ENCODE measurements at places on chromosomes 11 and 22. TPM values are rescaled to one million over a fixed set of nuclear protein-coding genes. Genes with fewer than 3 reads are reported as not detected.

DNA sequence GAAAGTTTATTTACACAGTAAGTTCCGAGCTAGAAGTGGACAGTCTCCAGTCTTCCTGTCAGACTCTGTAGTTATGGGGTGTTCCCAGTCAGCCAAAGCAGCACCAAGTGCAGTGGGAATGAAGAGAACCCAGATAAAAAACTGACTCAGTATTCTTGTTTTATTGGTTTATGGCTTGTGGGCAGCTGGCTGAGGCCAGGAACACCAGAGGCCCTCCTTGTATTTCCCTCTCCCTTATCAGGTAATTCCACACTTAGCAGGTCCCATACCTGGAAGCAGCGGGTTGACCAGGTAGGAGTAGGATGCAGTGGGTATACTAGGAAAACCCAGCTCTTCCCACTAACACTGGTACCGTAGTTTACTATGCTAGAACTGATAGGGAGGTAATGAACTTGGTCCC is 3.5 kb upstream of the BACE1-AS start:
- no peak overlapping the region for H3K27ac ChIP-seq
- H3K27me3 ChIP-seq, result no peaks in the 10 kb centered on the region
- no peak for DNase-seq

GRCh38 chr11:11981840-11982239 is 26.6 kb downstream of the DKK3 start:
- DNase-seq, result no peak
- H3K27ac ChIP-seq, result peak overlapping the region; percentile 52
- no peaks in the 10 kb centered on the region for H3K27me3 ChIP-seq
- H3K36me3 ChIP-seq, result no peaks in the 10 kb centered on the region

GRCh38 chr11:120178561-120179056 is 32.2 kb upstream of the OAF start:
- peaks cover 53% of the 10 kb centered on the region for H3K4me1 ChIP-seq
- no peaks in the 10 kb centered on the region for H3K27me3 ChIP-seq
- no peak for DNase-seq
- no peak overlapping the region for H3K4me3 ChIP-seq

DNA sequence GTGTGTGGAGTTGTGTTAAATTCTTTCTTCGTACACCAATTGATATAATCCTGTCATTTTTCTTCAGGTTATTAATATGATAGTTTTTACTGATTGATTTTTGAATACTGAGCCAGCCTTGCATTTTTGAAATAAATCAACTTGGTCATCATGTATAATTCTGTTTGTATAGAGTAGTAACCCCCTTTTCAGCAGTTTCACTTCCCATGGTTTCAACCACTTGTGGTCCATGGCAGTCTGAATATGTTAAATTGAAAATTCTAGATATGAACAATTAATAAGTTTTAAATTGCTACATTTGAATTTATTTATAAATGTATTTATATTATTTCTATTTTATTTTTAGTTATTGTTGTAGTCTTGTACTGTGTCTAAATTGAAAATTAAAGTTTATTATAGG is 32.6 kb downstream of the MS4A6A start:
- no peak overlapping the region for H3K27ac ChIP-seq
- no peaks in the 10 kb centered on the region for H3K27me3 ChIP-seq
- DNase-seq, result no peak
- H3K4me3 ChIP-seq, result no peak overlapping the region
- H3K4me1 ChIP-seq, result no peaks in the 10 kb centered on the region

DNA sequence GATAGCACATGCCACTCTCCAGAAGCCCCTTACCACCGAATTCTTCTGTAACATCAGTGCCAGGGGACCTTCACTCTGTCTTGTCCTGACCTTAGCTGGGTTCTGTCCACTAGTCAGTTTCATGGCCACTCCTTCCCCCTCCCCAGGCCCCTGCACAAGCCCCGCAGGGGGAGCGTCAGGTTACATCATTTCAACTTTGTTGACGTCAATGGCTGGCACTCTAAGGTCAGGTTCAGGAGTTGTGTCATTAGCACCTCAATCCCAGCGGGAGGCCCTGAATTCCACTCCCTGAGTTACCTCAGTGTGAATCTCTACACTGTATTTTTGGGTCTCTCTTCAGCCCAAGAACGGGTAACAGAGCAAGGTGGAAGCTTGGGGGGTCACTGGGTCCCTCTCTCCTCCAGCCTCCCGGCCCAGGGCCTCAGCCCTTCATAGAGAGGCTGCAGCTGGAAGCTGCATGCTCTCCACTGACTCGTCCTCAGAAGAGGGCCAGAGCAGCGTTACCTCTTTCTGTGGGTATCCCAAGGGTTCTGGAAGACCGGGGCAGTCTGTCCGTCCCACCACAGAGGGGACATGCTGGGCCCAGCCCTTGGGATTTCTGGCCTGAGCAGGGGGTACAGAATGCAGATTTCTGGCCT is 10.3 kb downstream of the USH1C start:
- DNase-seq, result no peak
- no peaks in the 10 kb centered on the region for H3K36me3 ChIP-seq
- H3K27me3 ChIP-seq, result no peaks in the 10 kb centered on the region
- H3K4me3 ChIP-seq, result no peak overlapping the region
- no peaks in the 10 kb centered on the region for H3K4me1 ChIP-seq

GRCh38 chr22:39315389-39315788 is 4.0 kb downstream of the RPL3 start:
- peak overlapping the region; percentile 98 for H3K27ac ChIP-seq
- no peaks in the 10 kb centered on the region for H3K27me3 ChIP-seq
- no peak for DNase-seq
- H3K4me3 ChIP-seq, result no peak overlapping the region
- peaks cover 63% of the 10 kb centered on the region for H3K4me1 ChIP-seq
- no peaks in the 10 kb centered on the region for H3K36me3 ChIP-seq

- H3K4me3 ChIP-seq, result peak overlapping the region; percentile 60
- peak overlapping the region; percentile 80 for H3K27ac ChIP-seq
- peaks cover 53% of the 10 kb centered on the region for H3K4me1 ChIP-seq
- peak; percentile 84 for DNase-seq
- H3K36me3 ChIP-seq, result no peaks in the 10 kb centered on the region
Measured at GRCh38 chr11:117875382-117876058, 938 bp downstream of the FXYD6 start.

DNA sequence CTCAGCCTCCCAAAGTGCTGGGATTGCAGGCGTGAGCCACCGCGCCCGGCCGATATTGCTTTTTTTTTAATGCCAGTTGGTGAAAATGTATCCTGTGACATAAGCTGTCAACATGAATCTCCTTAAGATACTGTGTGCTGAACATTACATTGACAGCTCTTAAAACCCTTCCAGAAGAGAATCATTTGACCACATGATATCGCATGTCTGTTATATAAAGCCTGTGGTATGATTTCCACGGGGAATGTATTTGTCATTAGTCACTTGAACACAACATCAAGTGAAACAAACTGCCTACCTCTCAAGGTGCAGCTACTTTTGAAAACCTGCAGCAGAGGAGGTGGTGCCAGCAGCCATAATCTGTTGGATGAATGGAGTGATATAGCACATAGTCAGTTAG is 67.0 kb downstream of the BCL2L13 start:
- peaks cover 9% of the 10 kb centered on the region for H3K4me1 ChIP-seq
- peak overlapping the region; percentile 37 for H3K27ac ChIP-seq
- no peak overlapping the region for H3K4me3 ChIP-seq
- H3K27me3 ChIP-seq, result no peaks in the 10 kb centered on the region

GRCh38 chr11:4863876-4864275 is 14.9 kb upstream of the OR51S1 start:
- H3K27me3 ChIP-seq, result no peaks in the 10 kb centered on the region
- DNase-seq, result no peak
- H3K4me1 ChIP-seq, result no peaks in the 10 kb centered on the region
- H3K4me3 ChIP-seq, result no peak overlapping the region

GRCh38 chr11:73239571-73240189 is 21.6 kb downstream of the P2RY2 start:
- no peak overlapping the region for H3K27ac ChIP-seq
- no peak for DNase-seq
- no peak overlapping the region for H3K4me3 ChIP-seq
- H3K4me1 ChIP-seq, result peaks cover 27% of the 10 kb centered on the region
- no peaks in the 10 kb centered on the region for H3K27me3 ChIP-seq

DNA sequence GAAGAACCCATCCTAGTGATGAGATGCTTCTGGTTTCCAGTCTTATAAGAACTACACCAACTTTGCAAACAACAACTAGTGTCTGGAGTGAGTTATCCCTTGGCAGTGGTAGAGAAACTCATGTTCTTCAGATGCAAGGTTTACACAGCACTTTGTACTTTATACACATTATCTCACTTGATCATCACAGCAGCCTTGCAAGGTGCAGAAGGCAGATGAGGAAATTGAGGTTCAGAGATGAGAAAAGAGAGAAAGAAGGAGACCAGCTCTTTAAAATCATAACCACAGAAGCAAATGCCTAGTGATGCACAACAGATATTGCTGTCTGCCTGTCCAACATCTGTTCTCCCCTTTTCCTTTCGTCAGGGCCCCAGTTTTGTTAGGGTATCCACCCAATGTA is 16.7 kb upstream of the CD44 start:
- no peak overlapping the region for H3K27ac ChIP-seq
- H3K4me3 ChIP-seq, result no peak overlapping the region
- no peaks in the 10 kb centered on the region for H3K36me3 ChIP-seq

- no peaks in the 10 kb centered on the region for H3K27me3 ChIP-seq
- H3K4me1 ChIP-seq, result no peaks in the 10 kb centered on the region
- no peak overlapping the region for H3K4me3 ChIP-seq
- H3K27ac ChIP-seq, result no peak overlapping the region
Measured at GRCh38 chr11:116355104-116355503, 417.7 kb downstream of the BUD13 start.

- peak; percentile 96 for DNase-seq
- H3K36me3 ChIP-seq, result no peaks in the 10 kb centered on the region
- H3K4me3 ChIP-seq, result peak overlapping the region; percentile 25
- peaks cover 75% of the 10 kb centered on the region for H3K4me1 ChIP-seq
- peaks cover 4% of the 10 kb centered on the region for H3K27me3 ChIP-seq
Measured at GRCh38 chr22:29310863-29311339, 4.5 kb downstream of the GAS2L1 start.

DNA sequence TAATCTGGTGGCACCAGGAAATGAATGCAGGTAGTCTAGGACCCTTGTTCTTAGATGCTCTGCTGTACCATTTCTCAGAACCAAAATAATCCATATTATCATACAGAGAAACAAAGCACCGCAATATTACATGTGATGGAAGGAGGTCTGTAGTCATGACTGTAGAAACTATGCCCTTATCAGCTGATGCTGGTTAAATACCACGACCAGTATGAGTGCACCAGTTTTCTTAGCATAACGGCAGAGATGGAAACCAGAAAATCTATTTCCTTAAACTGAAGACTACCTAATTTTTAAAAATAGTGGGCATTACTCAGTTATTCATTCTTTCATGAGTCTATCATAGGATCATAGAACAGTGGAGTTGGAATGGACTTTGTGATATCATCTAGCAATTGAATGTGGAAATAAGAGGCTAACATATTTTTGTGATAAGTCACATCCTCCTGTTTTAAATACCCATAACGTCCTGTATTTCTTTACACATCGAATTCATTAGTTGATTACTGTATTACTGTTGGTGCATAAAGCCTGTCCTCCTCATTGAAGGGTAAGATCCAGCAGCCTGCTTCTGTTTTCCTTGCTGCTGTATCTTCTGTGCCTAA is 15.1 kb downstream of the JHY start:
- H3K36me3 ChIP-seq, result no peaks in the 10 kb centered on the region
- no peak for DNase-seq
- H3K4me3 ChIP-seq, result no peak overlapping the region
- no peaks in the 10 kb centered on the region for H3K27me3 ChIP-seq
- H3K27ac ChIP-seq, result no peak overlapping the region

GRCh38 chr11:123211981-123212380 is 16.9 kb upstream of the CLMP start:
- no peak overlapping the region for H3K4me3 ChIP-seq
- H3K4me1 ChIP-seq, result no peaks in the 10 kb centered on the region
- H3K27me3 ChIP-seq, result no peaks in the 10 kb centered on the region
- H3K27ac ChIP-seq, result no peak overlapping the region

The OR52E2 gene
- total RNA-seq, result not detected

The OR2AG1 gene
- total RNA-seq, result not detected

The NCAPD3 gene
- total RNA-seq, result 18.4 TPM

The CAT gene
- 108 TPM for total RNA-seq

The STT3A gene
- total RNA-seq, result 91.6 TPM

The RHOD gene
- 26.5 TPM for total RNA-seq

The IGSF9B gene
- 10.1 TPM for total RNA-seq

The C11orf97 gene
- not detected for total RNA-seq

The NPTXR gene
- total RNA-seq, result 9.3 TPM

Data from vagina (tissue), 2 donors.